RKO (cell line): ENCODE measurements at places on chromosomes 16 and 17.

- DNase-seq: no peak
Observed at GRCh38 chr17:5468075-5468473, 708 bp downstream of the DHX33 start.

DNA sequence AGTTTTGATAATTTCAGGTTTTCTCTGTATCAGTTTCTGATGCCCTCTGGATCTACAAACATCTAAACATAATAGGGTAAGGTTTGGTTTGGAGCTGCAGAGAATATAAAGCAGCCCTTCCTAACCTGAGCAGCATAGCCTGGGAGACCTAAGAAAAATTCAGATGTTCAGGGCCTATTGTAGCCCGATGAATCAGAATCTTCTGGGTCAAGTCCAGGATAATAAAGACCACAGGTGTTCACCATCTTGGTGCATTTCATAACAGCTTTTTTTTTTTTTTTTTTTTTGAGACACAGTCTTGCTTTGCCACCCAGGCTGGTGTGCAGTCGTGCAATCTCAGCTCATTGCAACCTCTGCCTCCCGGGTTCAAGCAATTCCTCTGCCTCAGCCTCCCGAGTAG, 19.7 kb upstream of the ARHGAP17 start:
- no peak for DNase-seq

DNA sequence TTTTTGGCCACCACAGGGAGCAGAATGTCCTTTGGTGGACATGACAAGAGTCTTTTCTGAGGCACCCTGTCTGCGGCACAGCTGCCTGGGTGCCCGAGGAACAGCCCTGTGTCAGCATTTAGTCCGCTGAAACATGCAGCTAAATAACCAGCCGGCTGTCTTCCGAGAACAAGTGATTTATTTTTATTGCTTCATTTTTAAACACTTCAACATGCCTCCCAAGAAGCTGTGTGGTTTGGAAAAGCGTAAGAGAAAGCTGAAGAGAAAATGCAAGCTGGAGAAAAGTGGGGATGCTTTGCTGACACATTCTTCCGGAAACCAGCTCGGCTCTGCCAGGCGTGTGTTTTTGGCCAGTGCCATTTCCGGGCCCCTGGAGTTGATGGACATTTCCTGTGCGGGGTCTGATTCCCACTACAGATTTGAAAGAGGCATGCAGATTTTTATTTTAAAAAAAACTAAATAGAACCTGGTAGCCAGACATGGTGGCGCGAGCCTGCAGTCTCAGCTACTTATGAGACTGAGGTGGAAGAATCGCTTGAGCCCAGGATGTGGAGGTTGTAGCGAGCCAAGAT, 94.7 kb downstream of the SEC14L1 start:
- DNase-seq: no peak

GRCh38 chr16:89493776-89494175, 3.4 kb upstream of the ANKRD11 start:
- DNase-seq: no peak

DNA sequence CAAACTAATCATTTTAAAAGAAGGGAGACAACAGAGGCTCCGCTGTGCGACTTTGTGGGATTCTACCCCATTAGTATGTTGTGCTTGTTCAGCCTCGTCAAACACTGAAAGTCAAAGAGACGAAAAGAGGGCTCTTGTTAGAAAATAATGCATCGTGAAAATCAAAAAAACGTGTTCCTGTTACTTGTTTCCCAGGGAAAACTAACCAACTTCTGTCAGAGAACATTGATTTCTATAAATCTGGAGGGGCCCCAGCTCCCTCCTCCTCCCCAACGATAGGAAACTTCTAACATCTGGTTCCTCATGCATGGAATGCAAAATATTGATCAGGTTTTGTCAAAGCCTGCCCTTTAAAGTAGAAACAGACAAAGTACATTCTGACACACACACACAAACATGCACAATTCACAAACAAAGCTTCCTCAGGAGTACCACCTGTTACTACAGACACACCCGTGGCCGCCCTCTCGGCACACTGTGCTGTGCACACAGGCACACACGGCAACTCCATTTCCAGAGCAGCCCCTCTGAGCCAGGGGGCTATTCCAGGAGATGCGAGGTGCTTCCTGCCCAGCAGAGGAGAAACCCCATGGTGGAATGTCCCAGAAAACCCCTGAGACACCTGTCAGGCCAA, 151.3 kb downstream of the ZFHX3 start:
- DNase-seq: no peak

DNA sequence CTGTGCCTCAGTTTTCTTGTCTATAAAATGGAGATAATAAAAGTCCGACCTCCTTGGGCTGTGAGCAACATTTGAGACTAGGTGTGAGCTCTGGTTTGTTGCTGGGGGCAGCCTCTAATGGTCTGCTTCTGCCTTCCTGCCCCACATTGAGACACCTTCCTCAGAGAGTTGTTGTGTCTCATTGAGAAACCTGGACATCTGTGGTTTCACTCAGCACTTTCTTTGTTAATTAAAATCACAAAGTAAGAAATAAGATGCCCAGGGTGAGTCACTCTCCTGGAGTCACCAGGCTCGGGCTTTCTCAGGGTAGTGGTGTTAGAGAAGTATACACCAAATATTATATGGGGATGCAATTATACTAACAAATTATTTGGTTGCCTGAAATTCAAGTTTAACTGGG, 389.2 kb upstream of the SALL1 start:
- DNase-seq: no peak

DNA sequence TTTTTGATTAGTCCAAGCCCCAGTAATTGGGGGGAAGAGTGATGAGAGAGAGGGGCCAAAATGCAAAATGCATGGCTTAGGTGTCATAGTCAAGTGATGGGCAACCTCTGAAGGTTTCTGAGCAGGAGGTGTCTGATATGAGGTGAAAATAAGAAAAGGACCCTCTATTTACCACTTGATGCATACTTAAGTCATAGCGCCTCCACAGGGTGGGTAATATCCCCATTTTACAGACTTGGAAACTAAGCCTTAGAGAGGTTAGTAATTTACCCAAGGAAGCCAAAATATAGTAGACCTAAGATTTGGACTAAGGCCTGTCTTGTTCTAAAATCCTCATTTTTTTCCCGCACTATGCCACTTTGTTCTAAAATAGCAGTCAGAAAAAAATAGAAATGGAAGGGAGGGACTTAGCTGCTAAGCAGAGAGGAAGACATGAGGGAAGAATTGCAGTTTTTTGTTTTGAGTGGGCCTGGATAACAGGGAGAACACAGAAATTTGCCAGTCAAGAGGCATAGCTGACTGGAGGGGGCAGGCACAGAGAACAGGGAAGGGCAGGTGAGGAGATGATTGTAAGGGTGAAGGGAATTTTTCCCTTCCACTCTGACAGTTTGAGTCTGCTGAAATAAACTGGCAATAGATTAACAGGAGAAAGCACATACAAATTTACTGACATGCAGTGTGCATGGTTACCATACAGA, 2.3 kb upstream of the GRB2 start:
- no peak for DNase-seq

DNA sequence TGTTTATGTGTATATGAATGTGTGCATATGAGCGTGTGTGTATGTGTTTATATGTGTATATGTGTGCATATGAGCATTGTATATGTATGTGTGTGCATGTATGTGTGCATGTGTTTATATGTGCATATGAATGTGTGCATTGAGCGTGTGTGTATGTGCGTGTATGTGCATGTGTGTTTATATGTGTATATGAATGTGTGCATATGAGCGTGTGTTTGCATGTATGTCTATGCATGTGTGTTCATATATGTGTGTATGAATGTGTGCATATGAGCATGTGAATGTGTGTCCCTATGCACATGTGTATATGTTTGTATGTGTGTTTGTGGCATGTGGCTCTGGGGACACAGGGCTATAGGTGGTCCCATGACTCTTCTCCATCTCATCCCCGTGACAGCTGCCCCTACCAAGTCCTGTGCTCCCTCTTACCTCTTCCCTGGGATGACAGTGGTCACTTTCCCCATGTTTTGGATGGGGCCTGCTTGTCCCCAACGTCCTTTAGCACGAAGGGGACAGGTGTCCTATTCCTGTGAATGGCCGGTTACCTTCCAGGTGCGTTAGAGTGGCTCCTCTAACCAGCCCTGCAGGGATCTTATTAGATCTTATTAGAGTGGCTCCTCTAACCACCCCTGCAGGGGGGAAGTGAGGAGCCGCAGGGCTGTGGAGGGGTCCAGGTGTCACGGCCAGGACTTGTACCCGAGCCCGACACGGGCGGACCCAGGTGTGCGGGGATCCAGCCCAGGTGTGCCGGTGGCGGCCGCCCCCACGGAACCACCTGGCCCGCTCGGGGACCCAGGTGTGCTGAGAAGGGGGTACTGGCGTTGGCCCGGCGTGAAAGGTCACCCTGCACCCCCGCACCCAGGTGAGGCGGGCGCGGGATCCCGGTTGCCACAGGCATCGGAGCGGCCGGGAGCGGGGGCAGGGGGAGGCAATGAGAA, 105.6 kb downstream of the SEC14L1 start:
- no peak for DNase-seq

DNA sequence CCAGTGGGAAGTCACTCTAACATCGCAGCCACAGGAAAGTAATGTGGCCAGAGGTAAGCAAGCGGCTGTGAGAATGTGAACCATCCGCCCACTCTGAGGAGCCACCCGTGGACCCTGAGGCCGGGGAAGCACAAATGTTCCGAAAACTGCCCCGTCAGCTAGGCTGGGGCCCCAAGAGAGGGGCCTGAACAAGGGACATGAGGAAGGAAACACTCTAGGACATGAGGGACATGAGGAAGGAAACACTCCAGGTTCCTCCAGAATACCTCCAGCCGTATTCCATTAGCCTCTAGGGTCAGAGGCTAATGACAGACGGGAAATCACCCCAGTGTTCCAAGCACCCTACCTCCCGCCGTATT, 317 bp downstream of the TEFM start:
- DNase-seq: no peak
